ENCODE measurements at places on chromosomes 4 and X.

GRCh38 chr4:94911106-94911505 is 153.4 kb downstream of the BMPR1B start:
- DNase-seq, result no peak

- DNase-seq, result no peak
Measured at GRCh38 chrX:137428221-137428661, 137.7 kb upstream of the ZIC3 start.

DNA sequence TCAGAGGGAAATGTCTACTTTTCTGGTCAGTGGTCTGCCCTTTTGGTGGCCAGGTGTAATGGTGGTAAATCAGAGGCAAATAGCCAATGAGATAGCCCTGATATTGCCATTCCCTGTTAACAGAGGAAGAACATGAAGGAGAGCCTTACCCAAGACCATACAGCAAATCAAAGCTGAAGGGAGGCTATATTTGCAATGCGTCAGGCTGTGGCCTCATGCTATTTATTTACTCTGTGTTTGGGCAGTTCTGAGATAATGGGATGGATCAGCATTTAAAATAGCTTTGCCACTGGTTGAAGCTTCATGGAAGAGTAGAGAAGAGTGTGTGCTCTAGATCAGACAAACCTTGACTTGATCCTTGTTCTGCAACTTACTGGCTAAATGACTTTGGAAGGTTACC is 73.3 kb upstream of the MAML3 start:
- no peak for DNase-seq

DNA sequence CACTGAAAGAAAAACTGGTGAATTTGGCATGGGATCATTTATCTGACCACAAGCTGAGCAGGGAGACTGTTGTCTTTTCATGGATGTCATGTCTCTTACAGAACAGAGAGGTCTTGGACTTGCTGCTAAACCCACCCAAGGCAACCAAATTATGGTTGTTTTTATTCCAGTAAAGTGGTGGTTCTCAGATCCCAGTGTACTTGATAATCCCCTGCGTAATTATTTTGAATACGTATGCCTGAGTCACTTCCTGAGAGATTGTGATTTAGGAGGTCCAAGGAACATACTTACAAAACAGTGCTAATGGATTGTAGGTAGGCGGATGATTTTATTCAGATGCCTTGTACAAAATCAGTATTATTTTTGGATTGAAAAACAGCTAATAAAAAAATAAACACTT is 585.6 kb downstream of the IL1RAPL1 start:
- no peak for DNase-seq

DNA sequence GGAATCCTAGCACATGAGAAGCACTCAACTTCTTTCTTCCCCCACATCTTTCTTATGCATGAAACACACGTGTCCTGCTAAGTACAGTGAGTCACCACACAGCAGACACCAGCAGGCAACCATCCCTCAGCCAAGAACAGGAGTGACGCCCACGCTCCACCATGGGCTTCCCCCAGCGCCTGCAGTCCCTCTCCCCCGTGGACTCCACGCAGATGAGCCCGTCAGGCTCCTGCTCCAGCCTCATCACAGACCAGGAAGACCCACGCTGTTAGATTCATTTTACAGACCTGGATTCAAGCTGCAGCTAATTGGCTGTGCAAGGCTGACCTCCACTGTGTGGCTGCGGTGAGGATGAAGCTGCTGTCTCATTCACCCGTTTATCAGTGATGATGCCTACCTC is 16.7 kb downstream of the HMX1 start:
- DNase-seq, result no peak

GRCh38 chr4:181618896-181619295 is 624.3 kb upstream of the TENM3 start:
- no peak for DNase-seq

DNA sequence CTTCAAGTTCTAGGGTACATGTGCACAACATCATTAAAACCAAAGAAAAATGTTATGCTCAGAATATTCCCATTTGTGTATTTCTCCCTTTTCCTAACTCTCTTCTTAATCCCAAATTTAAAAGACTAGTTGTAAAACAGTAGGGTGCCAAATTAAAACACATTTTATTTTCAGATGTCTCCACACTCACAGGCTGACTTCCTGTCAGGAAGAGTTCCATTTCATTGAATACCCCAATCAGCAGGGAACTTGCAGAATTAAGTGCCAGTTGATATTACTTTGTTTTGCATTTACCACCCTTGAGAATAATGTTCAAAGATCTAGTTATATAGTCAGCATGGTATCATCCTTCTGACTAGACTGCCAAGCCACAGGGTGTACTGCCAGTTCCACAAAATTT is 207.9 kb downstream of the MAB21L2 start:
- DNase-seq, result no peak

DNA sequence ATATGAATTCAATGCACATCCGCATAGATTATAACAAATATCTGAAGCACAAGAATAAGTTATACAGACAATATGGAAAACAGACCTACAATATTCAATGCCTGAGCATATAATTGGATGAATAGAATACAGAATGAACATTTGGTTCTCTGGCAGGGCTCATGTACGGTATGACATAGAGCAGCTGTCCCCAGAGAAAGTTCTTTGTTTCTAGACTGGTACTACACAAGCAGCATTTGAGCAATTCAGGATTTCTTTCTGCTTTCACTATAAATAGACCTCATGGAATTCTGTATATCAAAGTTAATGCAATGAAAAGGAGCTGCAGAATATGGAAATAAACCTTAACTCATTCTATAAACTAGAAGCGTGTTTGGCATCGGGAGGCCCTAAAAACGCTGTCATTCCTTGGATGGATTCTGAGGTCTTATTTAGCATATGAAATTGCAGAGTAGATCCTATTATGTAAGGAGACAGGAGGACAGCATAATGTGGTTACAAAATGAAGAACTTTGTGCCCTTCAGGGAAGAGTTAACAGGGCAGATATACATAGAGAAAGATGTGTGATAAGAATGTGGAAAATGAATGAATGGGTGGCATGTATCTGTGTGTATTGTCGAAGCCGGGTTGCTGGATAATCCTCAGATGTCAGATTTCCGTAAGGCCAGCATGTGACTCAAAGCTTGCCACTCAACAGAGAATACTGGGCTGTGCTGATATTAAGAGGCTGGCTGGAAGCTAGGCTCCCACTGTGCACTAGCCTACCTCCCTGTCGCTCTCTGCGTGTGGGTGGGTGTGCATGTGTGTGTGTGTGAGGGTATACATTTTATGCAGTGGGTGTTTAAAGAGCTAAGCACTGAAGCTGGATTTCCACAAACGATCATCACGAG is 103.3 kb upstream of the SLC4A4 start:
- DNase-seq, result no peak

DNA sequence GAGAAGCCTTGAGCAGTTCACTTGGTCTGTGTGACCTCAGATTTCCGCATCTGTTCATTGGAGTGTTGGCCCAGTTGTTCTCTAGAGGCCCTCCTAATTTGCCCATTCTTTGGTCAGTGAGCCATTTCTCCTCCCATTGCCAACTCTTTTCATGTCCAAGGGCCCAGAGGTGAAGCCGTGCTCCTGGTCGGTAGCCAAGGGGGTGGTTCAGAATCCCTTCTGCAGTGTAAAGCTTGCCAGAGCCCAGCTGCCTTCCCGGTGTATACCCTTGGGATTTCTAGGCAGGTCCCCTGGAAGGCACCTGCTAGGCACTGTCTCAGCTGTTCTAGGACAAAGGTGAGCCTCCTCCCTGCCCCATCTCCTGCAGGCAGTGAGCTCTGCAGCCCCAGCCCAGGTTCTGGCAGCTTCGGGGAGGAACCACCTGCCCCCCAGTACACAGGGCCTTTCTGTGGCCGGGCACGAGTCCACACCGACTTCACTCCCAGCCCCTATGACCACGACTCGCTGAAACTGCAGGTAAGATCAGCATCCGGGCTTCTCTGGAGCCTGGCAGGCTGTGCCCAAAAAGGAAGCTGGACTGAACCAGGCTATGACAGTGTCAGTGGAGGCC is 12.3 kb downstream of the SASH3 start:
- DNase-seq, result no peak

GRCh38 chrX:23394421-23394820 is 59.8 kb downstream of the PTCHD1 start:
- DNase-seq, result no peak

- DNase-seq, result no peak
Measured at GRCh38 chr4:59704616-59705015, 1495.5 kb upstream of the ADGRL3 start.

- DNase-seq, result no peak
Measured at GRCh38 chr4:36277533-36277932, 3.9 kb upstream of the DTHD1 start.

- no peak for DNase-seq
Measured at GRCh38 chr4:6633091-6633906, 7.2 kb upstream of the MRFAP1 start.

DNA sequence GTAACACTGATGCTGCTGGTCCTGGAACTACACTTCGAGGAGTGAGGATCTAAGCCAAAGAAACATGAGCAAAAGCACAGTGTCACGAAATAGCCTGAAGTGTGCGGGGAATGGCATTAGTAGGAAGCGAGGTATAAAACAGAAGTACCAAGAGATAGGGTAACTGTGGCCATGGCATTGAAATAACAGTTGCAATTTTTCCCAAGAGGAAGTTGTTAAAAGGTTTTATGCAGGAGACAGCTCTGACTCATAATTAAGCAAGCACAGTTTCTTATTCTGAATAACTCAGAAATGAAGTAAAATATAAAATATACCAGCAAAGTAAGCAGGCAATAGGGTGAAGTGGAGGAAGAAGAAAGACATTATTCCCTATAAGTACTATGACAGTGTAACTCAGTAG is 90.3 kb upstream of the TMEM150C start:
- DNase-seq, result no peak

GRCh38 chr4:185810746-185811508 is 1.1 kb downstream of the SORBS2 start:
- no peak for DNase-seq

Measured in stimulated activated CD4-positive, alpha-beta T cell treated with anti-CD3 and anti-CD28 coated beads, Interleukin-1b, Interleukin-23, amount 100 ng/mL, for 4 hours (primary cell).